Kidney epithelial cell (primary cell): ENCODE measurements at places on chromosomes 3 and 15.

- DNase-seq: no peak
Measured at GRCh38 chr15:71066983-71067382, 48.3 kb upstream of the THSD4 start.

DNA sequence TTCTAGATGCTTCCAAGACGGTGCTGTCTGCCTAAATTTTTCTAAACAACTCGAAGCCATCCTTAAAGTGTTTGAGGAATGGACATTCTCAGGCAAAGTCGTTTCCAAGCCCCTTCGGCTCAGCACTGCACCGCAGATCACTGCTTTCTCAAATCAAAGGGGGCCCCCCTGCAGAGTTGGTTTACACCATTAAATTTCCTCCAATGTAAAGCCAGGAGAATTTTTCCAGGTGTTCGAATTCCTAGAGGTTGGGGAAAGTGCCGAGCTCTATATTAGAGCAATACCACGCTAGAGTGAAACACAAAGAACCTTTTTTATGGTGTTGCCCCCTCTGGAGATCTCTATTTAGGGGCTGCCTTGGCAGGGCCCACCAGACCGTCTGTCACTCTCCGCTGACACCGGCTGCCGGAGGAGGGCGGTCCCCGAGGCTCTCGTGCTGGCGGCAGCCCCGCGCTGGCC, 277.9 kb upstream of the NR2F2 start:
- DNase-seq: no peak

GRCh38 chr3:78712270-78712669, 1055.5 kb downstream of the ROBO1 start:
- no peak for DNase-seq

GRCh38 chr3:69740103-69741021, 1.1 kb downstream of the MITF start:
- no peak for DNase-seq

DNA sequence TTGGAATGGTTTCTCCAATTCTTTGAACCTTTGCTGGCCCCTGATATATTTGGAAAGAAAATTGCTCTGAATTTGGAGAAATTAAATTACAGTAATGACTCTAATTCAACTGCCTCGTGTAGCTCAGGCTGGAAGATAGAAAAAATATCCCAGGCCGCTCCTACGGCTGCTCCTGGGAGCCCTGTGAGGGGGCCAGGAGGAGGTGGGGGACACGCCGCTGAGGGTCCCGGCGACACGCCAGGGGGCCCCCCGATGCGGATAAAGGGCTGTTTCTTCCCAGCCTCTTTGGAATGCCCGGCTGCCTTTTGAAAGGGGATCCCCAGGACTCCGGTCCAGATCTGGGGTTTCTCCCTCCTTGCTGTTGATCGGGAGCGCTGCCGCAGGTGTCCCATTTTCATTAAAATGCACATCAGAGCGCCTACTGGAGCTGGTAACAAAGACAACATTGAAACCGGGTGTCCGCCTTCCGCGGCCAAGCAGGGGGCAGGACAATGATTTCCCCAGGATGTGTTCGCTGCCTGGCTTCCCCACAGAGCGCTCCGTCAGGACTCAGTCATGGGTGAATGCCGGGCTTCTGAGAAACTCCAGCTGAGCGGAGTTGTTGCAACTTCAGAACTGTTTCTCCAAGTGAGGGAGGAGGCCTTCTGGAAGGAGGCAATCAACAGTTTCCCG, 200.1 kb upstream of the KBTBD8 start:
- DNase-seq: peak; percentile 63

- DNase-seq: no peak
Measured at GRCh38 chr3:125381743-125382142, 6.6 kb upstream of the ZNF148 start.

GRCh38 chr15:68353421-68354135, 76.0 kb downstream of the FEM1B start:
- DNase-seq: no peak

DNA sequence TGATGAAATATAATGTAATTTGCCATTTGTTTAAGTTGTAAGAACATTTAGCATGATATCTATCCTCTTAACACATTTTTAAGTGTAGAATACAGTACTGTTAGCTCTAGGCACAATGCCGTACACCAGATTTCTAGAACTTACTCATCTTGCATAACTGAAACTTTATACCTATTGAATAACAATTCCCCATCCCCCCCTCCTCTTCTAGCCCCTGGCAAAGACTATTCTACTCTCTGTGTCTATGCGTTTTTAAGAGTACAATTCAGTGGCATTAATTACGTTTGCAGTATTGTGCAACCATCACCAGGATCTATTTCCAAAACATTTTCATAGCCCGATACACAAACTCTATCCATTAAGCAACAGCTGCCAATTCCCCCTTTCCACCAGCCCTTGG, 261.7 kb downstream of the PLOD2 start:
- DNase-seq: no peak

GRCh38 chr3:139695426-139696313, 17.9 kb upstream of the NMNAT3 start:
- DNase-seq: peak; percentile 72

GRCh38 chr3:144394032-144394431, 422.4 kb downstream of the DIPK2A start:
- no peak for DNase-seq

DNA sequence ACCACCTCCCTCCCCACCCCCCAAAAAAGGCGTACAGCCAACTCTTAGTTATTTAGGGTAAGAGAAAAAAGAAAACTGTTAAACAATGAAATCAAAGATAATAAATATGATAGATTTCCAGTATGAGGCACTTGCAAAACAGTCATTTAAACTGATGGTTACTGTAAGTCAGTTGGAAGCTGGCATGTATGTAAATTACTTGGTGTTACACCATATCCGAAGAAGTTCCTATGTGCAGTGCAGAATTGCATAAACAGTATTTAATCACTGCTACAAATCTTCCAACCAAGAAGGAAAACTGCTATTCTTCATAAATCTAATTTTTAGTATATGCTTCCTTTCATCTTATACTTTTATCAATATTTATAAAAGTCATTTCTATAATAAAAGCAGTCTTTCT, 62.0 kb downstream of the LEO1 start:
- DNase-seq: no peak

GRCh38 chr15:59991834-59992233, 12.3 kb upstream of the FOXB1 start:
- DNase-seq: no peak

DNA sequence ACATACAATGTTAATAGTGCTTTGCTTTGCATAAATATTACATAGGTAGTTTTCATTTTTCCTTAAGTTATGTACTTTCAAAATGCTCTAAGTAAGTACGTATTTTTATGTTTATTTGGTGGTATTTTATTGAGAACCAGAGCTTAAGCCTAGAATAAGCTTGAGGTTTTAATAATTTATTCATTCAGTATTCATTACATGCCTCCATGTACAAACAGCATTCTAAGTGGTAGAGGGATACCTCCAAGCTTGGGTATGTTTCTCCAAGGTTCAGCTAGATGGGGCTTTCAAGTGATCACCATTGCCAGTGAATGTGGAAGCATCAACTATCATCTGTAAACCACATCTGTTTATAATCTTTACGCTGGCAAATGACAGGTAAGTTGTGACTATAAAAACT, 52.3 kb downstream of the PEAK1 start:
- no peak for DNase-seq

DNA sequence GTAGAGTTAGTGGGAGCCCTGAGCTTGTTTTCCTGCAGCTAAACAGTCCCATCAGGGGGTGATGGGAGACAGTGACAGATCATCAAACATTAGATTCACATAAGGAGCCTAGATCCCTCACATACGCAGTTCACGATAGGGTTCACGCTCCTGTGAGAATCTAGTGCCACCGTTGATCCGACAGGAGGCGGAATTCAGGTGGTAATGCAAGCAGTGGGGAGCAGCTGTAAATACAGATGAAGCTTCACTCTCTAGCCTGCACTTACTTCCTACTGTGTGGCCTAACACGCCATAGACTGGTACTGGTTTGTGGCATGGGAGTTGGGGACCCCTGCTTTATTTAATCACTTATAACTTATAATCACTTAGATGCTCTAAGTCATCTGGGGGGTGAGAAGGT, 179.1 kb downstream of the AKAP13 start:
- no peak for DNase-seq

GRCh38 chr3:186790261-186790981, 7.0 kb downstream of the EIF4A2 start:
- DNase-seq: no peak

- no peak for DNase-seq
Measured at GRCh38 chr3:158105119-158105709, 1.0 kb downstream of the SHOX2 start.

DNA sequence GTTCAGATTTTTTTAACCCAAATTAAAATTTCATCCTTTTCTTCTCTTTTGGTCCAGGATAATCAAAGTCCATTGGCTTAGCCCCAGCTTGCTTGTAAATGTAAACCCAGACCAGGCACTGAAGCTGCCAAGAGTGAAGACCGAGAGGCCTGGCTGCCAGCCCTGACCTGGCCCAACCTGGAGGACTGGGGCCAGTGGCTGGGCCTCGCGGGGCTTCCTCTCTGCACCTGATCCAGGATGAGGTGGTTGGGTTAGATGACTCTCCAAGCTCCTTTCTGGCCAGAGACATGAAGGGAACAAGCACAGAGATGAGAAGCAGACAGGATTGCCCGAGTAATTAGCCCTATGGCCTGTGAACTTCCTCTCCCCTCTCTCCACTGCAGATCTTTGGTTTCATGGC, 50.6 kb downstream of the CMTM6 start:
- no peak for DNase-seq
